Vein endothelial cell (primary cell): ENCODE measurements at places on chromosomes 13 and 19. TPM values are rescaled to one million over a fixed set of nuclear protein-coding genes. Genes with fewer than 3 reads are reported as not detected.

Gene ATP8A2
- total RNA-seq = under 0.01 and 0.10 TPM in 2 replicates

Gene FGF22
- not detected in 2 replicates for total RNA-seq

Gene CDX2
- not detected in 2 replicates for total RNA-seq

Gene GSX1
- not detected in 2 replicates for total RNA-seq

Gene CYP2S1
- total RNA-seq = 1.2 and 2.0 TPM in 2 replicates

Gene ENOX1
- total RNA-seq = 0.65 and 1.6 TPM in 2 replicates

Gene OR10H1
- not detected in 2 replicates for total RNA-seq

Gene TPRX2
- total RNA-seq = not detected in 2 replicates

Gene ZNF793
- 0.86 and 0.98 TPM in 2 replicates for total RNA-seq

Gene LGALS14
- not detected in 2 replicates for total RNA-seq

Gene CDC42EP5
- 69.1 and 109 TPM in 2 replicates for total RNA-seq

Gene NLRP12
- 2.2 and 2.6 TPM in 2 replicates for total RNA-seq

Gene OR7D2
- total RNA-seq = not detected in 2 replicates

Gene LGALS7
- not detected in 2 replicates for total RNA-seq

Gene ZNF492
- under 0.01 and 0.57 TPM in 2 replicates for total RNA-seq

Gene NLRP7
- total RNA-seq = not detected in 2 replicates

Gene FREM2
- under 0.01 TPM in 1 of 2 replicates, not detected in the other for total RNA-seq

Gene NECTIN2
- total RNA-seq = 141 and 176 TPM in 2 replicates

Gene FGF21
- not detected in 2 replicates for total RNA-seq

Gene ANGPTL8
- total RNA-seq = not detected in 2 replicates

Gene KLHL1
- not detected in 2 replicates for total RNA-seq

Gene LSR
- total RNA-seq = 0.29 and 0.65 TPM in 2 replicates

Gene FFAR2
- total RNA-seq = not detected in 2 replicates
